CD8-positive, alpha-beta memory T cell (primary cell): ENCODE measurements at places on chromosomes 6 and 20. TPM values are rescaled to one million over a fixed set of nuclear protein-coding genes. Genes with fewer than 3 reads are reported as not detected.

GRCh38 chr6:68159433-68159832 is 475.6 kb upstream of the ADGRB3 start:
- DNase-seq, result no peak

DNA sequence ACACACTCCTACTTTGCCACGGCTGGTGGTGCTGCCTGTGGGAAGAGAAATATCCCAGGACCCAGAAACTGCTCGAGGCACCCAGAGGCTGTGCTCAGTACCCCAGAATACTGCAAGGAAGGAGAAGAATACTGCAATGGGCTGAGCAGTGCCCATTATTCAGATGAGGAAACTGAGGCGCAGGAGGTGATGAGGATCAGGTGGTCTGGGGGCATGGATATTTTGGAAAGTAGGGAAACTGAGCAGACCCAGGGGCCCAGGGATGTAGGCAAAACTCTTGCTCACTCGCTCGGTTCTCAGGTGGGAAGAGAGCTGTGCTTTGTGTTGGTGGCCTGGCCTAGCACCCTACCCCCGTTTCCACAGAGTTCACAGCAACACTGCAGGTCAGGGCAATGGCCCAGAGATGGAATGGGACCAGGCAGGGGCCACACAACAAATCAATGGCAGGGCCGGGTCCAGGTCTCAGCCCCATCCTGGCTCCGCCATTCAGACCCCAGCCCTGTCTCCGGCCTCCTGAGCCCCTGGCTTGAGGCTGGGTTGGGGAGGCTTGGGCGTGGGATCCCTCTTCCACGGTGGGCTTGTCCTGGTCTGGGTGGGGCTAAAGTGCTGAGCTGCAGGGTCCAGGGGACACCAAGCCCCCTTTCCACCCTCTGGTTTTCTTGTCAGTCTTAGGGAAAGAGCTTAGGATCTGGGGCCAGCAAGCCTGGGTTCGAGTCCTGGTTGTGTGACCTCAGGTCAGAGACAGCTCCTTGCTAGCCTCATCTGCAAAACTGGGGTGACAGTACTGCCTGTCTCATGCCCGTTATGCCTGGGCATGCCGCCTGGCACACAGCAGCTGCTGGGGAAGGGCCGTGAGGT is 33.9 kb downstream of the SUN5 start:
- DNase-seq, result no peak

GRCh38 chr6:167047554-167047953 is 48.4 kb downstream of the CEP43 start:
- peak; percentile 52 for DNase-seq

GRCh38 chr20:48662711-48663110 is 165.1 kb downstream of the PREX1 start:
- DNase-seq, result no peak

The UTRN gene
- 42.7 TPM for total RNA-seq

The ZBTB46 gene
- total RNA-seq, result 0.31 TPM
